ENCODE measurements at places on chromosomes 3 and 15. TPM values are rescaled to one million over a fixed set of nuclear protein-coding genes. Genes with fewer than 3 reads are reported as not detected.
A peak's percentile ranks its signal among the peaks of the same experiment; 100 is the strongest.

NAA50 gene
- 440 TPM for total RNA-seq

PAK6 gene
- 1.4 TPM for total RNA-seq

PBRM1 gene
- 30.6 TPM for total RNA-seq

DNA sequence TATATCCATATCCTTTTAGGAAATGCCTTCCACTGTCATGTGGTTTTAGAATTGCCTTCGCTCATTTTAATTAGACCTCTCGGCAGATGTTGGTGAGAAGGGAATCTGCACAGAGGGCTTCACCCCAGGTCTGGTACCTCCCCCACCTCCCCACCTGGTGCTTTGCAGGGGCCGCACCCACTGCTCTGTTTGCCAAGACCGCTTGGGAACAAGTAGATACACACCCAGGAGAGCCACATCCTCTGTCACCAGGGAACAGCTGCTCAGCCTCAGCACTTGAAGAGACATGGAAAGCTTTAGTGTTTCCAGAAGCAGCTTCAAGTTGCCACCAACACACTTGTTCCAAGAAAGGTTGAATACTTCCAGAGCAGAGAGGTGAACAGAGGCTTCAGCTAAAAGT is 21.8 kb downstream of the LRRC31 start:
- H3K27me3 ChIP-seq = peaks cover 2% of the 10 kb centered on the region
- H3K27ac ChIP-seq = no peak overlapping the region
- no peaks in the 10 kb centered on the region for H3K4me1 ChIP-seq
- DNase-seq = no peak
- no peaks in the 10 kb centered on the region for H3K36me3 ChIP-seq
- H3K4me3 ChIP-seq = no peak overlapping the region

- H3K4me3 ChIP-seq = no peak overlapping the region
- H3K27ac ChIP-seq = no peak overlapping the region
- no peaks in the 10 kb centered on the region for H3K4me1 ChIP-seq
- no peaks in the 10 kb centered on the region for H3K27me3 ChIP-seq
- no peaks in the 10 kb centered on the region for H3K36me3 ChIP-seq
- DNase-seq = no peak
Observed at GRCh38 chr3:19346759-19347158, 198.4 kb downstream of the KCNH8 start.

DNA sequence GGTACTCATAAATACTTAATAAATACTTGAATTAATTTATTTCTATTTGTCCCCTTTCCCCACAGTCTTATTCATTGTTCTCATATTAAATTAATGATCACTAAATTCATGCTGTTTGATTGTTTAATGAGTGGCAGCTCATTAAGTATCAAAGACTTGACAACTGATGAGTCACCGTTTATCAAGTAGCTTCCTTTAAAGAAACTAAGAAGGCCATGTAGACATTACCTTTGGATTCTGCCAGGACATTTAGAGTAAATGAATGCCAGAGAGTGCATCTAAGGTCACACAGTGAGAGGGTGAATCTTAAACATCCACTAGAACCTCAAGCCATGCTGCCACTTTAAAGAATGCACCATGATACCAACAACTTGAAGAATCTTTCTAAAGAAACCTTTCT is 23.9 kb downstream of the ZBED2 start:
- H3K36me3 ChIP-seq = no peaks in the 10 kb centered on the region
- no peak for DNase-seq
- no peak overlapping the region for H3K4me3 ChIP-seq

GRCh38 chr3:31704591-31705179 is 172.0 kb downstream of the STT3B start:
- H3K4me1 ChIP-seq = peaks cover 7% of the 10 kb centered on the region
- H3K27ac ChIP-seq = no peak overlapping the region
- H3K4me3 ChIP-seq = no peak overlapping the region
- no peaks in the 10 kb centered on the region for H3K27me3 ChIP-seq
- peak; percentile 14 for DNase-seq
